ENCODE measurements at places on chromosomes 1 and 21.

DNA sequence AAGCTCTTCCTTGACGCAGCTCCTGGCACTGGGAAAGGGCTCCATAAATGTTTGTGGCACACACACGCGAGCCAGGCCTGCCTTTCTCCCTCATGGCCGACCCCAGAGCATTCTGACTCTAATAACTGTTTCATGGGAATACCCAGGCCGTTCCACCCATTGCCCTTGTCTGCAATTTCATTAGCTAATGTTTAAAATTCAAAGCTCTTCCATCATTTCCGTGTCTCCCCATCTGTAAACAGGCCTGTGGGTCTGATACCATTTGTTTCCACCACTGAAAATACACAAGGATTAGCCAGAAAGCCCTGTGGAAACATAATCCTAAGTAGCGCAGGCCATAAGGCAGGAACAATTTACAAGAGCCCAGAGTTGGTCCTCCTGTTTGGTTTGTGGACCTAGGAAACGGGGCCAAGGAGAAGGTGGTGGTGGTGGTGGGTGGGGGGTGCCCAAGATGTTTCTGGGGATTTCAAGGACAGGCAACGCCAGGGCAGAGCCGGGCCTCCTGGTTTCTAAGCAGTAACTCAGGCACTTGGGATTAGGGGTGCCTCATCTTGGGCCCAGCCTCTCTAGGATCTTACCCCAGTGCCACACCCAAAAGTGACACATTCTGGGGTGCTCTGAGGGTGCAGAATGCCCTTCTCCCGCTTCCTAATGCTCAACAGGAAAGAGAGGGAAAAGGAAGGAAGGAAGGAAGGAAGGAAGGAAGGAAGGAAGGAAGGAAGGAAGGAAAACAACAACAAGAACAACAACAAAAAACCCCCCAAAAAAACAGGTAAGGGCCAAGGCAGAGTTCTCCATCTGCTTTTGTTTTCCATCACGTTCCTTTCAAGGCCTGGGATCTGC lies 79.4 kb downstream of the SSBP3 start:
- DNase-seq: no peak

- no peak for DNase-seq
These were observed 435.1 kb downstream of the PRDM2 start for GRCh38 chr1:14135070-14135469.

DNA sequence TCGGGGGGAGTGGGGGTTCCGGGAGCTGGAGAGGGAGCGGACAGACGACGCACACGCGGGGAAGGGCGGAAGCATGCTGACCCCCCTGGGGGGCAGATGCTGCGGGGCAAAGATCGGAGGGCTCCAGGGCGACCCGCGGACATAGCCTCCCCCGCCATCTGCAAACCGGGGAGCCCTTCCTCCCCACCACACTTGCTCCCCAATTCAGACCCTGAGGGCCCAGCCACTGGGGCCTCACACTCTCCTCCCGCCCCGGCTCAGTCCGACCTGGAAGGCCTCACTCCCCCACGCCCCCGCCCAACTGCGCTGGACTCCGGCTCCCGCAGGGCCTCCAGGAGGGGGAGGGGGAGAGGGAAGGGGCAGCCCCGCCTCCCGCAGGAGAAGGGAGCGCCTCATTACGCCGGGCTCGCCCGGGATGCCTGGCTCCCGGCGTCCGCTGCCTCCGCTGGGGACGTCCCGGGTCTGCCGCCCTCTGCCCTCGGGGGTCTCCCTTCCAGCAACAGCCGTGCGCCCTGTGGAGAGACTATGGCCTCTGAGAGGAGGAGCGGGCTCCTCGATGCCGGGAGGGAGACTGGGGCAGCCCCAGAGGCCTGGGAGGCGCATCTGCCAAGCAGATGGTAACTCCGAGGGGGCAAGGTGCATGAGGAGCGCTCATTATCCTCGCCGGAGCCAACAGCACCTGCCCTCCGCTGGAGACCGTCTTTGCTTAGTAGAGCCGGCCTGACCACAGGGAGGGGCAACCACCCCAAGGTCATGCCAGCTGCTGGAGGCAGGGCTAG lies 636 bp upstream of the CAMK2N1 start:
- no peak for DNase-seq

GRCh38 chr1:175744833-175745232 lies 1.4 kb upstream of the TNR start:
- no peak for DNase-seq

DNA sequence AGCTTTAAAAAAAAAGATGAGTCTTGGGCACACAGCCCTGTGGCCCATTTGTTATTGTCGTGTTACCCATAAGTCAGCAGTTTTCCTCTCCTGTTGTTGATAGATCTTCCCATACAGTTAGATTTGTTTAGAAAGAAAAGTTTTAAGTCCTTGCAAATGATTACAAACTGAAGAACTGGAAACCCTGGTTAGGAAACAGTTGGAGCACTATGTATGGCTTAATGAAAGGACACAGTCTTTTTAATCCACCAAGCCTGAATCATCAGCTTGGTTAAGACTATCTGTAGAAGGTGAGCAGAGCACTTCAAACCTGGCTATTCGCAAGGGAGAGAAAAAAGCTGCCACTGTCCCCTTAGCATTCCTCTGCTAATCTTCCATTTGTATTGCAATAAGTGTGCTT lies 241.0 kb downstream of the DISC1 start:
- no peak for DNase-seq

All from GM12892 (cell line).